Subcutaneous preadipocyte (primary cell): ENCODE measurements at places on chromosomes 7 and 10. TPM values are rescaled to one million over a fixed set of nuclear protein-coding genes. Genes with fewer than 3 reads are reported as not detected.

The PTPRE gene
- total RNA-seq = 1.2 and 2.9 TPM in 2 replicates

The MNX1 gene
- not detected in 2 replicates for total RNA-seq

The EGR2 gene
- total RNA-seq = under 0.01 and 0.20 TPM in 2 replicates

The GAD2 gene
- not detected in 2 replicates for total RNA-seq

The UCMA gene
- not detected in 2 replicates for total RNA-seq

The BHLHA15 gene
- 0.39 TPM in 1 of 2 replicates, not detected in the other for total RNA-seq

The HOXA3 gene
- total RNA-seq = 3.7 and 6.1 TPM in 2 replicates

The TSPAN12 gene
- total RNA-seq = 0.37 and 0.78 TPM in 2 replicates

The ABCB4 gene
- total RNA-seq = under 0.01 and 0.39 TPM in 2 replicates

The MMD2 gene
- total RNA-seq = not detected in 2 replicates
